ENCODE measurements at places on chromosomes 6 and 20.

GRCh38 chr20:49448917-49449316, 33.6 kb downstream of the KCNB1 start:
- DNase-seq = no peak

DNA sequence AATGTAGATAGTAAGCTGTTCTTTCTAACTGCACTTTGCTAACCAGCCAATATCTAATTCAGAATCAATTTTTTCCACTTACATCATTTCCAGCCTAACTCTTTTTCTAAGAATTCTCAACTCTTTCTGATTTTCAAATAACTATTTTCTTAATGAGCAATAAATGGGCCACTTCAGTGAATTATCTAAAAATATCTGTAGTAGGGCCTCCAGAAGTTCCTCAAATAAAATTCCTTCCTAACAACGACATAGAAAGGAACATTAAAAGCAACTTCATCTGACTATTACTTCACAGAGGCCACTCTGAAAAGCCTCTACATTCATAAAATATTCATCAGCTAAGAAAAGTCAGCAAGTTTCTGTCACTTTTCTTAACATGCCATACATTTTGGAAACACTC, 4.8 kb downstream of the COL12A1 start:
- DNase-seq = no peak

GRCh38 chr6:130985115-130985514, 77.9 kb downstream of the EPB41L2 start:
- DNase-seq = no peak

- no peak for DNase-seq
Observed at GRCh38 chr6:62775427-62776022, 435.7 kb upstream of the FKBP1C start.

Data from breast epithelium (tissue), 4 donors.